Globus pallidus (tissue), 1 donor: ENCODE measurements at places on chromosomes 6 and 20.

DNA sequence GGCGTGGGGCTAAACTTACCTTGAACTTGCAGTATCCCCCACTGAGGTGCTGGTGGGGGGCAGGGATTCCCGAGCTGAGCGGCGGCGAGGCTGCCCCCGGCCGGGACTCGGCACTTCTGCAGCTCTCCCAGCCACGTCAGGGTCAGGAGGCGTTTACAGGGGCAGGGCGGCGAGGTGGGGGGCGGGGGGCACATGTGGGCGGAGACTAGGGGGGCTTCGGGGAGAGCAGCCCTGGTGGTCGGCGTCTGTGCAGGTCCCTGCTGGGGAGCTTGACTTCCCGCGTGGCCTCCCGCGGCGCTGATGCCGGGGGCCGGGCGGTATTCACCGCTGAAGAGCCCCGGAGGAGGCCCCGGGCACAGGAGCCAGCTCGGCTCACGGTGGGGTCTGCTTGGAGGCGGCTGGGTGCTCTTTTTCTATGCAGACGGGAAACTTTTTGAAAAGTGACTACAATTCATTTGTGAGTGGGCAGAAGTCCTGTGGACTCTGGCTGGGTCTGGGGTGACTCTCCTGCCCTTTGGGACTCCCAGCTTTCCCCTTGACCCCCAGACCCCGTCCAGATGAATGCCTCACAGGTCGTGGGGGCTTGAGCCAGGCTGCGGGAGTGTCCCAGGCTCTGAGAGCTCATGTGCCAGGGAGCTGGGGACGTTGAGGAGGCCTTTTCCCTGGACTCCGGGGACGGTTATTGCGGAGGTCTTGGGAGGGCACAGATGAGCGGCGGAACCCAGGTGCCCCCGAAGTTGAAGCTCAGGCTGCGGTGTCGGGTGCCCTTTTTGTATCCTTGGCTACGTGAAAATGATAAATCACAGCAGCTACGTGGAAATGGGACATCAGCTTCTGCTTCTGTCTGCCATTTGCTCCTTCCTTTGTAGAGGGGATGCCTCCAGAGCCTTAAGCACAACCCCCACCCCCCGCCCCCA, 75.9 kb upstream of the GATA5 start:
- DNase-seq = no peak

- no peak for DNase-seq
Observed at GRCh38 chr6:166490671-166491500, 95.6 kb downstream of the RAMACL start.

DNA sequence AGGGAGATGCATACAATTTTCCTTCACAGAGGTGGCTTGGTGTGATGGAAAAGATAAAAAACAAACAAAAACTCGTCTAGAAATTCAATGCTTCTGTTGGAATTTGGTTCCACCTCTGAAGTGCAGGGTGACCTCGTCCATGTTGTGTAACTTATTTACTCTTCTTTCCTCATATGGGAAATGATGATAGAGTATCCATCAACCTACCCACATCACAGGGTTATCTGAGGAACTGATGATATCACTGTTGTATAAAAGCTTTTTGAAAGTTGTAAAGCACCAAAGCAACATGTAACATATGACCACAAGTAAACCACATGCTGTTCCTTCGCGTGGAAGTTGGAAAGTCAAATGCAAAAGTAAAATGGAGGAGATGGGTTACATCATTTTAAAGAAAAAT, 212.0 kb upstream of the SGK1 start:
- DNase-seq = no peak

- DNase-seq = no peak
Observed at GRCh38 chr6:1630771-1631217, 21.1 kb downstream of the FOXC1 start.

DNA sequence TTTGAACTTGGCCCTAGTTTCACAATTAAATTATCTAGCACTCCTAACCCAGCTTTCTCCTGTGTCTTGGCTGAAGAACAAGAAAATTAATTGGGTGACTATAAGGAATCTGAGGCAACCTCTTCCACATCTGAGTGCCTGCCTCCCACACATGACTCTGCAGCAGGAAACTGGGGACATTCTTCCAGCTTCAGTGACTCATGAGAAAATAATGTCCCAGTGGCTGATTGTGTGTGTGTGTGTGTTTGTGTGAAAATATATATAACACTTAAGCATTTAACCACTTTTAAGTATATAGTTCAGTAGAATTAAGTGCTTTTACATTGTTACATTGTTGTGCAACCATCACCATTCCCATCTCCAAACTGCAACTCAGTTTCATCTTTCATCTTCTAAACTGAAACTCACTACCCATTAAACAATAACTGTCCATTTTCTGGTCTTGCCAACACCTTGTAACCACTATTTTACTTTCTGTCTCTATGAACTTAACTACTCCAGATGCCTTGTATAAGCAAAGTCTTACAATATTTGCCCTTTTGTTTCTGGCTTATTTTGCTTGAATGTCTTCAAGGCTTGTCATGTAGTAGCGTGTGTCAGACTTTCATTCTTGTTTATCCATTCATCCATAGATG, 8.7 kb downstream of the TRIM38 start:
- DNase-seq = no peak

DNA sequence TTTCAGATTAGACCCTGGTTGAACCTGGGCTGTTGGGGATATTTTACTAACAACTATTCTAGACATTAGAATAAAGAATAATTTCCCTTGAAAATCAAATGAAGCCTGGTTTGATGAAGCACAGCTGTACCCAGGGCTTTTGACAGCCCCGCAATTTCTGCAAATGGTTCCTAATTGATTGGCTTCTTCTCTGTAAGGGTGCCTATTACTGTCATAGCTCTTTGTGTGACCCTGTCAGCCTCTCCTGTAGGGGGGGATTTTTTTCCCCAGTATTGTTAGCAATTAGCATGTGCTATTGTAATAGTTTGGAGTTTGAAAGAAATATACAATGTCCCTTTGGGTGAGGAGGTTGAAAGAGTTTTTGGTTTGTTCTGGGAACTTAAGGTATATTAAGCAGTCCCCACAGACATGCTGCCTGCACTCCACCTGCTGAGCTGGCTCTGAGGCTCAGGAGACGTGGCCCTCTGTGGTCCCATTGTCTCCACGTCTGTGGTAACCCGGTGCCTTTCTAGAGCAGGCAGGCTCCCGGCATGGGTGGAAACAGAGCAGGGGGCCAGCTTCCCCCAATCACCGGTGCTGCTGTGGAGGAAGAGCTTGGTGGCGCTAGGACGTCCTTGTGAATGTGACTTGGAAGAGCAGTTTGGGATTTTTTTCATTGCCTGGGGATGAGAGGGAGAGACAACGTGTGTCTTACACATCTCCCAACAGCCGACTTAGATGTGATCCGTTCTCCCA, 47.3 kb upstream of the CLDN20 start:
- DNase-seq = no peak

GRCh38 chr6:94468830-94469229, 1049.5 kb upstream of the EPHA7 start:
- no peak for DNase-seq

DNA sequence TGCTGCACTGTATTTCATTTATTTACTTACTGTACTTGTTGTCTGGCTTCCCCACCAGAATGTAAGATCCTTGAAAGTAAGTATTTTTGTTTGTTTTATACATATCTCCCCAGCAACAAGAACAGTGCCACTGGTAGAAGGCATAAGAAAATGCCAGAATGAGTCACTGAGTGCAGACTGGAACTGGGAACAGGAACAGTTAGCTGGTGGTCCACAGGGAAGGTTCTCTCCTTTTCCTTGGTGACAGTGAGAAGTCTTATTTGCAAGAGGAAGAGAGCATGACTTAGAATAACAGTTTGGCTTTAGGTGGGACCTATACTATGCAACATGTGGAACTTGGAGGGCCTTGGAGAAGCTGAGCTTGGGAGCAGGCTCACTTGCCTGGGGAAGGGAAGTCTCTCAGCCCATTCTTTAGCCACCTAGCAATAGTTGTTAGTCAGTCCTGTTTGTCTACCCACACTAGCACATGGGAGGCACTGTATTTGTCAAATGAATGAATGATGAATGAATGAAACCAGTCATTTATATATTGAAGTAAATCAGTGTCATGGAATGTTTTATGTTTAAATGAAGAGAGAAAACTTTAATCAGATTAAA, 203.5 kb downstream of the KCNQ5 start:
- no peak for DNase-seq

DNA sequence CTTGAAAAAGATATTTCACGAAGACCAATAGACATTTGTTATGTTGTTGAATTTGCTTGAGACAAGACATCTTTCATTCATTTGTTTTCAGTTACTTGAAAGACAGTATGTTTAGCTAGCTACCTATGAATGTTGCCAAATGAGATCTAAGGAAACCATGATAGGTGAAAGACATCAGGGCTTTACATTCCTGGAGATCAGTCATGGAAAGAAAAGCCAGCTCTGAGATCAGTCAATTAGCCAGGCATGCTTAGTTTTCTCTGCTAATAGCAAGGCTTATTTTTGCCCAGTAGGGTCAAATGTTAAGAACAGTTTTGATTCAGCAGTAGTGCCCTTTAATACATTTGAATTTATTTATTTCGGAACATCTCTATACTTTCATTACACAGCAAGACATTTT, 116.5 kb upstream of the EDN1 start:
- DNase-seq = no peak

DNA sequence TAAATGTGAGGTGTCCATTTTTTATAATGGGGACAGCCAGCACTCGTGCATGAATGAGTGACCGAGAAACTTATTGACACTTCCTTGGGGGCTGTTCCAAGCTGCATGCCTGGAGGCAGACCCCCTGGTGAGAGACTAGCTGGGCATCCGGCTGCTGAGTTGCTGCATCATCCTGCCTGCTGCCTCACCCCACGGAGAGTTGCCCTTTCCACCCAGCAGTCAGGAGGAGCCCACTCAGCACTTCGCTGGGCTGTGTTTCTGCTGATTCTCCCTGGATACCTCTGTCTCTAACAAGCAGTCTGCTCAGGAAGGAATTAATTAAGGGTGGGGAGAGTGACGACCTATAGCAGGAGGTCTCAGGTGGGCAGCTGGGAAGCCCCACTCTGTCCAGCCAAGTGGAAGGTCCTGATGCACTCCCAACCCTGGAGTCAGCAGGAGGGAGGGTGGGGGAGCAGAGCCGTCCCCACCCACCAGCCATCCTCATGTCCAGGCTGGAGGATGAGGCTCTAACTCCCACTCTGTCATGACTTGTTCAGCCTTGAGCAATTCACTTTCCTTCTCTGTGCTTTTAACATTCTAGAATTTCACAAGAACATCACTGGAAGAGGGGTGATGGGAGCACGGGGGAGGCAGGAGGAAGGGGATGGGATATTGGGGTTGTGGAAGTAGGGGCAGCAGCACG, 177.3 kb downstream of the LRFN2 start:
- no peak for DNase-seq

DNA sequence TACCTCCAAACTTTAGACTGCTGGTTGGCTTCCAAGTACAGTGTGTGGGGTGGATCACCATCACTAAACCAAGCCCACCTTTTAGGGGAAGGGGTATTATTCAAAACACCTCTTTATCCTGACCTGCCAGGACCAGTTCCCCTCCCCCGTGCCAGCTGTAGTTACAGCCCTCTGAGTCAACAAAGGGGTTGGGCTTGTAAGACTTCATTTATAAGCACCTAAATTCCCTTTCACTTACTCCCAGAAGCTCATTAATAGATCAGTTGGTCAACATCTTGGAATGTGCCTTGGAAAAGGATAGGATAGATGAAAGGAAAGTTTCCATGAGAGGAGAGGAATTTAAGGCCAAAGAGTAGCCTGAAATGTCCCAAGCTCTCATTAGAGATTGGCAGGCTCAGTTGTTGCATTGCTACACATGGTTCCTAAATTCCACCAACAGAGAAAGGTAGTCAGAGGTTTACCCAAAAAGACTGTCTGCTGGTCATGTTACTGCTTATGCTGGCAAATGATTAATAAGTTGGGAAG, 59.2 kb downstream of the TNFAIP3 start:
- no peak for DNase-seq

GRCh38 chr20:1883986-1884385, 11.2 kb upstream of the SIRPA start:
- DNase-seq = no peak

- DNase-seq = no peak
Observed at GRCh38 chr20:41440882-41441281, 74.3 kb upstream of the EMILIN3 start.

DNA sequence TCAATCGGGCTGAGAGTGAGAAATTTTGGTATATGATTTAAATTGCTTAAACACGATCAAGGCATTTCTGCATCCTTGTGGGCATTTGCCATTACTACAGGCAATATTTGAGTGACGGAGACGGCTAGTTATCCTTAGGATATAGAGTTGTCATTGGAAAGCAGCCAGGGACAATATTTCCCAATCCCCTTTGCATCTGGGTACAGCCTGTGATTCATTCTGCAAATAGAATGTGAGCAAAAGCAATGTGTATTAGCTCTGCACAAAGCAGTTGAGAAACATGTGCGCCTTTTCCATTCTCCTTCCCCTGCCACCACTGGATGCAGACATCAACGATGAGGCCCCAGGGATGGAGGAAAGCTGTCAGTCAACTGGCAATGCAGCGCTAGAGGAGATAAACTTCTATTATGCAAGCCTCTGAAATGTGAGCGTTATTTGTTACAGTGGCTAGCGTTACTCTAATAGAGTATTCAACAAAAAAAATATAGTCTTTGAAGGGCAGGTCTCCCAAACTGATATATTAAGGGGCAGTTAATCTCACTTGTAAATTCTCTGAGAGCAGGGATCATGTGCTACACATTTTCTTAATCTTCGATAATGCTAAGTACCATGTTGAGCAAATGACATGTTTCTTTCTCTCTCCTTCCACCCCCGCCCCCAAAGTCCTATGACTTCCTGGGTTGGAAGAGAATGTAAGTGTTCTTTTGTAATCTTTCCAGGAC, 37.1 kb upstream of the NCOA3 start:
- DNase-seq = no peak

DNA sequence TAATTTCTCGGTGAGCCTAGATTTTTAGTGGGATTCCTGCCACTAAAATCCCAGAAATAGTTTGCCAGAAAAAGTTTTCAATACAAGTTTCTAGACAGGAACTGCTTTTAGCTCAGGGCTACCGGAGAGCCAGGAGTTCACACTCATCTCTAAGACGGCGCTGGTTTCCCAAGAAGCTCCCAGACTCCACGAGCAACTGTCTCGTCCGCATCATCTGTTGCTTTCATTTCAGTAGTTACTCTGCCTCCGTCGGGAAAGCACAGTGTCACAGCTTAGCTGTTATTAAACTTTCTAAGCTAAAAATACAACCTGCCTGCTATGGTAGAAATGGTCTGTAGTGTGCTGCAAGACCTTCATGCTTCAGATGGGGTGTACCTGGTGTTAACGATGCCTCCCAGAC, 197.3 kb upstream of the SNX9 start:
- no peak for DNase-seq

- no peak for DNase-seq
Observed at GRCh38 chr6:123562677-123563076, 74.1 kb downstream of the TRDN start.

- DNase-seq = no peak
Observed at GRCh38 chr20:24565835-24566351, 96.5 kb downstream of the SYNDIG1 start.

- DNase-seq = no peak
Observed at GRCh38 chr6:137700751-137701477, 166.1 kb upstream of the TNFAIP3 start.

- no peak for DNase-seq
Observed at GRCh38 chr6:151015101-151015700, 149.7 kb downstream of the MTHFD1L start.
